Naive thymus-derived CD8-positive, alpha-beta T cell (primary cell): ENCODE measurements at places on chromosomes 5 and 9. TPM values are rescaled to one million over a fixed set of nuclear protein-coding genes. Genes with fewer than 3 reads are reported as not detected.

The DNLZ gene
- 51.6 TPM for polyA plus RNA-seq

- no peak for DNase-seq
- no peak overlapping the region for H3K27ac ChIP-seq
- H3K36me3 ChIP-seq: no peaks in the 10 kb centered on the region
- H3K4me1 ChIP-seq: no peaks in the 10 kb centered on the region
Measured at GRCh38 chr5:76782444-76782843, 36.4 kb upstream of the F2RL1 start.

DNA sequence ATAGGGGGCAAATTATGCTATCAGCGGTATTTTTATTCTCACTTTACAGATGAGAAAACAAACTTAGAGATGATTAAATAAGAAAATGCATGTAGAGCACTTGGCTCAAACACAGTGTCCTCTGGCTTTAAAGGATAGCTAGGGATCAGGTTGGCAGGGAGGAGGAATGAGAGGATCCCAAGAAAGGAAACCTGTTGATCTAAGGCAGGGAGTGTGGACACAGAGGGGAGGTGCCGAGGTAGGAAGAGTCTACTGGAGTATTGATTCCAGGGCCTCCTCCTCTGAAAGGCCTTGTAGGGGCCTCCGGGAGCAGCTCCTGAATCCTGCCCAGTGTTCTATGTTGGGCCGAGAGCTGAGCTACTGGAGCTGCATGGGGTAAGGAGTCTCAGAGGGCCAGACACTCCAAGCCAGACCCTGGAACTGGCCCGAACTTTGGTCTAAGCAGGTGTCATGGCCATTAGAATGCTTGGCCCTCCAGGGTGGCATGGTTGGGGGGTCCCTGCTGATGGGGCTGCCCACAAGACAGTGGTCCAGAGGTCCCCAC, 30.4 kb upstream of the TCF7 start:
- no peaks in the 10 kb centered on the region for H3K27me3 ChIP-seq
- H3K27ac ChIP-seq: peak overlapping the region; percentile 16
- no peak for DNase-seq
- no peaks in the 10 kb centered on the region for H3K36me3 ChIP-seq
- peaks cover 37% of the 10 kb centered on the region for H3K4me1 ChIP-seq
- H3K4me3 ChIP-seq: no peak overlapping the region

GRCh38 chr5:127492854-127493738, 24.3 kb upstream of the PRRC1 start:
- H3K4me3 ChIP-seq: no peak overlapping the region
- peaks cover 17% of the 10 kb centered on the region for H3K27me3 ChIP-seq
- no peak overlapping the region for H3K27ac ChIP-seq
- no peaks in the 10 kb centered on the region for H3K36me3 ChIP-seq
- H3K4me1 ChIP-seq: no peaks in the 10 kb centered on the region

The FCN1 gene
- 0.59 TPM for polyA plus RNA-seq

DNA sequence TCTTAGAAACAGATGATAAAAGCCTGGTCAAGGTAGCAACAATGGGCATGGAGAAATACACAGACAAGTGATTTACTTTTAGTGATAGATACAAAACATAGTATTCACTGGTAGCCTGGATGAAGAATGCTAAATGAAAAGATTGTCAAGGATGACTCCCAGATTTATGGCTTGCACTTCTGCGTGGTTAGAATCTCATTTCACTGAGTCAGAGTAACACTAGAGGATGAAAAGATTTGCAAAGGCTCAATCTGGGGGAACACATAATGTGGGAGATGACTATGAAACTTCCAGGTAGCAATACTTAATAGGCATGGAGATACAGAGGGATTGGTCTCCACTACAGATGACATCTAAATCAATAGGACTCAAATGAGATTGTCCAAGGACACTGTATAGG, 38.4 kb downstream of the AGTPBP1 start:
- no peaks in the 10 kb centered on the region for H3K36me3 ChIP-seq
- peak overlapping the region; percentile 37 for H3K27ac ChIP-seq
- H3K4me3 ChIP-seq: no peak overlapping the region
- H3K4me1 ChIP-seq: peaks cover 58% of the 10 kb centered on the region

- no peak overlapping the region for H3K27ac ChIP-seq
- no peaks in the 10 kb centered on the region for H3K4me1 ChIP-seq
- DNase-seq: no peak
- no peaks in the 10 kb centered on the region for H3K36me3 ChIP-seq
- H3K27me3 ChIP-seq: peaks cover 18% of the 10 kb centered on the region
Measured at GRCh38 chr9:135241381-135242048, 154.0 kb downstream of the OLFM1 start.

GRCh38 chr9:84600739-84601138, 68.8 kb upstream of the NTRK2 start:
- no peaks in the 10 kb centered on the region for H3K27me3 ChIP-seq
- peaks cover 2% of the 10 kb centered on the region for H3K4me1 ChIP-seq
- no peak overlapping the region for H3K4me3 ChIP-seq
- H3K36me3 ChIP-seq: no peaks in the 10 kb centered on the region

- H3K4me3 ChIP-seq: no peak overlapping the region
- H3K36me3 ChIP-seq: no peaks in the 10 kb centered on the region
- H3K4me1 ChIP-seq: peaks cover 14% of the 10 kb centered on the region
- no peak overlapping the region for H3K27ac ChIP-seq
- DNase-seq: no peak
Measured at GRCh38 chr9:123377211-123377971, 21.4 kb downstream of the CRB2 start.

The MOB3B gene
- polyA plus RNA-seq: not detected

- H3K27me3 ChIP-seq: no peaks in the 10 kb centered on the region
- H3K4me3 ChIP-seq: no peak overlapping the region
- peaks cover 24% of the 10 kb centered on the region for H3K4me1 ChIP-seq
- no peak overlapping the region for H3K27ac ChIP-seq
- no peak for DNase-seq
- H3K36me3 ChIP-seq: peaks cover 10% of the 10 kb centered on the region
Measured at GRCh38 chr9:21084242-21084850, 6.6 kb upstream of the IFNB1 start.

GRCh38 chr9:87713278-87713987, 12.5 kb upstream of the CTSL start:
- no peaks in the 10 kb centered on the region for H3K36me3 ChIP-seq
- no peak overlapping the region for H3K4me3 ChIP-seq
- peaks cover 4% of the 10 kb centered on the region for H3K27me3 ChIP-seq
- H3K4me1 ChIP-seq: peaks cover 8% of the 10 kb centered on the region
- no peak overlapping the region for H3K27ac ChIP-seq

- H3K4me3 ChIP-seq: no peak overlapping the region
- peaks cover 2% of the 10 kb centered on the region for H3K4me1 ChIP-seq
- no peak overlapping the region for H3K27ac ChIP-seq
- H3K27me3 ChIP-seq: no peaks in the 10 kb centered on the region
- H3K36me3 ChIP-seq: peaks cover 45% of the 10 kb centered on the region
- DNase-seq: no peak
Measured at GRCh38 chr9:89340332-89340731, 22.0 kb downstream of the SECISBP2 start.

The ACTBL2 gene
- not detected for polyA plus RNA-seq

DNA sequence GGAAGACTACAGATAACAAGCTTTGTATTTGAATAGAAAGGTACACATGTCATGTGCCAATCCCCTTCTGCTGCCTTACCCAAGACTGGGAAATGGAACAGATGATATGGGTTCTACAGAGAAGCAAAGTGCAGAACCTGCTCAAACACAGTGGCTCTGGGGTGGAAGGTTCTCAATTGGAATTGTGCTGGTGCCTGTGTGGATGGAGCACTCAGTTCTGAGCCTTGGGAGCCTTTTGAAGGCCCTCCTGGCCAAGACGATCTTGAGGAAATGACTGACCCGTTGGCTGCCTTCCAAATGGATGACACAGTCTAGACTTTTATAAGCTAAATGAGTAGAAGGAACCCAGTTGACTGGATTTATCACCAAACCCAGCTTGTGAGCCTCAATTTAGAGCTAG, 4.2 kb upstream of the PRSS3 start:
- no peak overlapping the region for H3K4me3 ChIP-seq
- H3K27ac ChIP-seq: no peak overlapping the region
- DNase-seq: no peak
- H3K27me3 ChIP-seq: peaks cover 4% of the 10 kb centered on the region
- no peaks in the 10 kb centered on the region for H3K36me3 ChIP-seq

The SNCB gene
- not detected for polyA plus RNA-seq

DNA sequence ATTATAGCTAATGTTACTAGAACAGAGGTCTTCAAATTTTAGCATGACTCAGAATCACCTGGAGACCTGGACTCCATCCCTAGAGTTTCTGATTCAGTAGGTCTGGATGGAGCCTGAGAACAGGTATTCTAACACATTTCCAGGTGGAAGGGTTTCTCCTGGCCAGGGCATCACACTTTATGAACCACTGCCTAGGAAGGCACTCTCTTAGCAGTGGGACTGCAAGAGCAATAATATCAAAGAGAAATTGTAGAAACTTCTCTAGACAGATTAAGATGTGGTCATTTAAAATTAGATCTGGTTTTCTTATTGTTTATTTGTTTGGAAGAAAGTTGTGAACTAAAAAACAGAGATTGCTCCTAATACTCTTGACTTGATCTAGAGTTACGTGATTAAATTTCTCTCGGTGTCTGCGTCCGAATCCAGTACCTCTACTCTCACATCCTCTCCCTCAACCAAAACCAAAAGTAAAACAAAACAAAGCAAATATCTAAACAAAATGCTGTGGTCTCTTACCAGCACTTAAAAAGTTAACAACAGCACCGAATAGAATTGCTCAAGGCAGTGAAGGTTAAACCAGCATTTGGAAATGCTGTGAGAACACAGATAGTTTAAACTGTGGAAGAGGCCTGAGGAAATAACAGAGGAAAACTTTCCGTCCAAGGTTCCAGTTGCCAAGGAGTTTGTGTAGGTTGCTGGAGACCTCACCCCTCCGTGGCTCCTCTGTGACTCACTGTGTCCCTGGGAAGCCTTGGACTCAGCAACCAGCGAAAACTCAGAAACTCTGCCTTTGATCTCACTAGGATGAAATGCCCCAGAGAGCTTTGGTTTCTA, 193.4 kb downstream of the ARRDC3 start:
- H3K27me3 ChIP-seq: peaks cover 10% of the 10 kb centered on the region
- no peak overlapping the region for H3K27ac ChIP-seq
- H3K4me1 ChIP-seq: no peaks in the 10 kb centered on the region

DNA sequence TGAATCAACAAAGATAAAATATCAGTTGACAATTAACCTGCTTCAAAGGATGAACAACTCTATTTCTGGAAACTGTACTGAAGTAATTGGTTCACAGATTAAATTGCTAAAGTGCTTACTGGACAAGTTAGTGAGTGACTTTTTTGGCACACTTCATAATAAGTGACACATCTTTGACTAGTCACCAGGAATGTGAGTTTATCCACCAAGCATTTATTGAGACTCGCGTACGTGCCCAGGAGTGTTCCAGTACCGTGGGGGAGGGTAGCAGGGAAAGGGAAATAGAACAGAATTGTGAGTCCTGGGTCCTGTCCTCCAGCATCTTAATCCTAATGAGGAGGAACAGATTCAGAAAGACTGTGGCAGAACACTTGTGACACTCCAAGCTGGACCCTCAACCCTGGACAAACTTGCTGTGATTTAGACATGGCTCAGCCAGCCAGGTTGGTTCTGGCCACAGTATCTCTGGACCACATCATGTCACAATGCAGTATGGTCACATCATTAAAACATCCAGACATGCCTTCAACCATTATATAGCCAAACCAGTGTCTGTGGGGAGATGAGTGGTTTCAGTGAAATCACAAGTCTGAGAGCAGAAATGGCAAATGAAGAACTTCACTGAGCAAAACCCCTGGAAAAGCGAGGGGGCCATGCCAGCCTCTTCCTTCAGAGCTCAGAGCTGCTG, 623.1 kb downstream of the BNC2 start:
- H3K36me3 ChIP-seq: no peaks in the 10 kb centered on the region
- peaks cover 4% of the 10 kb centered on the region for H3K4me1 ChIP-seq
- no peak for DNase-seq

DNA sequence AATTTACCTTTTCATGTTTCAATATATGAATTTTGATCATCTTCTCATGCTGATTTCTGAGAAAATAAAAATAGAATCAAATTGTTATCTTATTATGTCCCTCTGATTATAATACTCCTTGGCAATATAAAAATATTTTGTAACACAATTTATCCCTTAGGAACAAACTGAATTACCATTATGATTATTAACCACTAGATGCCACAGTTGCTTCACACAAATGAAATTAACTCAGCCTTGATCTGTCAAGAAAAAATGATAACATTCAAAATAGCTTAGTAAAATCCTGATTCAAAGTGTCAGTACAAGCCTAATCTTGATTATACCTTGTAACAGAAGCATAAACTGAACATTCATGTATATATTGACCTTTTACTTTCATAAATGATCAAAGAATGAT, 4.8 kb upstream of the CHSY3 start:
- no peak overlapping the region for H3K27ac ChIP-seq
- DNase-seq: no peak

GRCh38 chr9:104802110-104802509, 38.2 kb downstream of the NIPSNAP3B start:
- H3K36me3 ChIP-seq: peaks cover 30% of the 10 kb centered on the region
- no peaks in the 10 kb centered on the region for H3K4me1 ChIP-seq
- no peak overlapping the region for H3K4me3 ChIP-seq
- DNase-seq: no peak

The CEP120 gene
- polyA plus RNA-seq: 25.9 TPM

The MEIKIN gene
- polyA plus RNA-seq: not detected

- H3K27me3 ChIP-seq: no peaks in the 10 kb centered on the region
- no peak for DNase-seq
- no peak overlapping the region for H3K4me3 ChIP-seq
- H3K27ac ChIP-seq: no peak overlapping the region
Measured at GRCh38 chr9:123771690-123772089, 158.2 kb downstream of the DENND1A start.

GRCh38 chr9:3569529-3569928, 43.7 kb upstream of the RFX3 start:
- H3K27me3 ChIP-seq: no peaks in the 10 kb centered on the region
- DNase-seq: no peak
- peak overlapping the region; percentile 7 for H3K27ac ChIP-seq

DNA sequence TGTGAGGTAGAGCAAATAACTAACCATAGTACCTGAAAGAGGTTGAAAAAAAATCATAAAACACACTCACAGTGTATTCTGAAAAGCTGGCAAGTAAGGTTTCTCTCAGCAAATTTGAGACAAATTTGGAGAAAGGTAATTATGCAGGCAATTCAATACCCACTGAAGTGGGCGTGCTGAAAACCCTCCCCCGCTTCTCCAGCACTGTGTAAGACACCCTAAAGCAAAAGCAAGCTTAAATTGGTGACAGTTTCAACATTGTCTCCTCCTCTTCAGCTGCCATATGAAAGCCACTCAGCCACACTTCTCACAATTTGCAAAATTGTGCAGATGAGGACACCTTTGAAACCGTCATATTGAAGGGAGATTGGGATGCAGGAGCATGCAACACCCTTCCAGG, 322.3 kb upstream of the CDH6 start:
- no peaks in the 10 kb centered on the region for H3K4me1 ChIP-seq
- no peaks in the 10 kb centered on the region for H3K36me3 ChIP-seq
- no peaks in the 10 kb centered on the region for H3K27me3 ChIP-seq

The ZDHHC11B gene
- polyA plus RNA-seq: not detected
